Activated naive CD8-positive, alpha-beta T cell treated with anti-CD3 and anti-CD28 coated beads for 36 hours (primary cell): ENCODE measurements at places on chromosomes 2 and 18. TPM values are rescaled to one million over a fixed set of nuclear protein-coding genes. Genes with fewer than 3 reads are reported as not detected.

Gene THADA
- 34.5 TPM for total RNA-seq

DNA sequence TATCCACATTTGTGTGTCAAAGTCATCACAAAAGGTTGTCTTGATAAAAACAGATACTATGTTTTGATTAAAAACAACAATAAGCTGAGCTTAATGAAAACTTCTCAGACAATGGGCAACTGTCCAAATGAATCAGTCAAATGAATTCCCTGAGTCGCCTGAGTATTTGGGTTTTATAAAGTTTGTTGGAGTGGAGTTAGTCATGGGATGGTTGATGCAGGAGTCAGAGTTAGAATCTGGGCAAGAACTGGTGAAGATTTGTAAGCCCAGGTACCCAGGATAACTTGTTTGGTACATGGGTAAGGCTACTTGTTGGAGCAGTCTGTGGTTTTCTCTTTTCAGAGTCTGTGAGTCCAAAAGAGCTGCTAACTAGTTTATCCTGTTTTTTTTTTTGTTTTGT is 34.4 kb upstream of the RAPGEF4 start:
- peaks cover 22% of the 10 kb centered on the region for H3K4me1 ChIP-seq
- H3K4me3 ChIP-seq = no peak overlapping the region
- no peaks in the 10 kb centered on the region for H3K36me3 ChIP-seq

- no peaks in the 10 kb centered on the region for H3K27me3 ChIP-seq
- H3K4me1 ChIP-seq = no peaks in the 10 kb centered on the region
- DNase-seq = no peak
- H3K4me3 ChIP-seq = no peak overlapping the region
- H3K36me3 ChIP-seq = no peaks in the 10 kb centered on the region
These were observed 73.1 kb upstream of the PID1 start for GRCh38 chr2:229344151-229344551.

Gene DLGAP1
- total RNA-seq = not detected

Gene BOLL
- total RNA-seq = not detected

DNA sequence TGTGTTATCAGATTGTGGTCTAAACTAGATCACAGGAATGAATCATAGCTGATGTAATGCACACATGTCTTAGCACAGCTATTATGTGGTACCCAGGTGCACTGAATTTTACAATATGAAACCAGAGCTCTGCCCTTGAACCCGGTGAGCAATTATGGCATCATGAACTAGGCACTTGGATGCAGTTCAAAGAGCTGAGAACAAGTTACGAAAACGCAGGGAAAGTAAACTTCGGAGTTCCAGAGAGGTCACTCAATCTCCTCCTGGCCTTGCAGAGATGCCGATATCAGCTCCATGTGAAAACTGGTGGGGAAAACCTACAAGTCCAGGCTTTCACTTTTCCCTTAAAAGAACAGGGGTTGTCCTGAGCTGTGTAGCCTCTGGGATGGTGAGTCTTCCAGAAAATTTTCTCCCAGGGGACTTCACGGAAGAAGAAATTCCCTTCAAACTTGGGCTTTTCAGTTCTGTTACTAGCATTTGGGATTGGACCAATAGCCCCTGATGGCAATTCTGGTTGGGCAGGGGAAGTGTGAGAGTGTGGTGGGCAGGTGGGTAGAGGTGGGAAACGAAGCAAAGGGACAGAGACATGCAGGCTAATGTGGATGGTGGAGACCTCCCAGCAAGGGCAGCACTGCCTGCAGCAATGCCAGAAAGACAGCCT is 71.1 kb upstream of the SH3BP4 start:
- no peaks in the 10 kb centered on the region for H3K36me3 ChIP-seq
- H3K27ac ChIP-seq = no peak overlapping the region
- no peak for DNase-seq
- H3K4me3 ChIP-seq = no peak overlapping the region
- H3K4me1 ChIP-seq = no peaks in the 10 kb centered on the region
- peaks cover 11% of the 10 kb centered on the region for H3K27me3 ChIP-seq

- H3K4me3 ChIP-seq = no peak overlapping the region
- H3K27ac ChIP-seq = no peak overlapping the region
- H3K27me3 ChIP-seq = no peaks in the 10 kb centered on the region
- peaks cover 26% of the 10 kb centered on the region for H3K36me3 ChIP-seq
- no peak for DNase-seq
These were observed 3.7 kb downstream of the D2HGDH start for GRCh38 chr2:241738040-241738686.

Gene CTIF
- 2.3 TPM for total RNA-seq

DNA sequence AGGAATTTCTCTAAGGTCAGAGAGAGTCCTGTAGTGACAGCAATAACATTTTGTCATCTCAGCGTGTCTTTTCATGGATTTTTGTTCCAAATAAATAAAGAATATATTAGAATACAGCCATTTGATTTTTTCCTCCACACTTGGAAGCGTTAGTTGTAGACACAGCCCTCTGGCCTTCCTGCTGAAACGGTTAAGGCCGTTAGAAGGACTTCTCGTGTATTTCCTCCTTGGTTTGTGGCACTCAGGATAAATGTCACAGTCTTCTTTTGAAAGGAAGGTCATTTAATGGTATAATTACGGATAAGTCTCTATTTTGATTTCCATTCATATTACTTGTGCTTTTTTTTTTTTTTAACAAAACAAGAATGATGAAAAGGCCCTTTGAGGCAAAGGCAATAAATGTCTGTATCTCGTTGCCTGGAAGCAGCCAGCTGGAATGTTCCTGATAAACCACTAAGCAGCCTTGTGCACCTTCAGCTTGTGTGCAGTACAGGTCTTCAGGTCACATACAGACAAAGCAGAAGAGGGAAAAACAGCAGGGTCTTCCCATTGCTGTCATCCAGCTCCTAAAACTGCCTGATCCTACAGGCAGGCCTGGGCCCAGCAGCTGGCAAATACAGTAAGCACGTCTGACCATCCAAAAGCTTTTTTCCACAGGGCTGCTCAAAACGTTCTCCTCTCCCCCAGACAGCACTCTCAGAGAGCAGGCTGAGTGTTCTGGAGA is 14.4 kb downstream of the EFR3B start:
- no peak overlapping the region for H3K27ac ChIP-seq
- no peak overlapping the region for H3K4me3 ChIP-seq
- no peak for DNase-seq
- H3K4me1 ChIP-seq = no peaks in the 10 kb centered on the region

GRCh38 chr2:3379647-3380534 is at the start of gene TRAPPC12:
Gene TRAPPC12, plus strand, starts transcription at chr2:3379694. Its CDS starts 7,930 bp downstream, at chr2:3387624.
- peak within 1 kb of the TSS; percentile 98 for H3K27ac ChIP-seq
- H3K27me3 ChIP-seq = no peaks in the 10 kb centered on the region
- peaks cover 12% of the 10 kb centered on the region for H3K36me3 ChIP-seq

Gene PROKR1
- total RNA-seq = 0.52 TPM

DNA sequence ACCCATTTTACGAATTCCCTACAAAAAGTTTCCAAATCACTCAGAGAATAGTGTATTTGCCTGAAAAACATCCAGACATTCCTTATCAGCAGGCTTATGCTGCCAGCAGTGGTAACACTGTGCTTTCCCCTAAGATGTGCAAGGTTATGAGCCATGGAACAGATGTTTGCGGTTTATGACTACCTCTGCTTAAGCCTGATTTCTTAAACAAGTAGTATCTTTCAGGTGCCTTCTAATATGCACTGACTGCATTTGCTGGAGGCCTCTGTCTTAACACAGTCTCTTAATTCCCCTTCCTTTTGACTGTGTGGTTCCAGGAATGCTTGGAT is 54.8 kb downstream of the CDC42EP3 start:
- no peaks in the 10 kb centered on the region for H3K27me3 ChIP-seq
- DNase-seq = no peak
- H3K27ac ChIP-seq = no peak overlapping the region
- H3K36me3 ChIP-seq = no peaks in the 10 kb centered on the region

- H3K27me3 ChIP-seq = no peaks in the 10 kb centered on the region
- no peak overlapping the region for H3K27ac ChIP-seq
- no peaks in the 10 kb centered on the region for H3K36me3 ChIP-seq
- H3K4me3 ChIP-seq = no peak overlapping the region
These were observed 396.9 kb upstream of the LRATD1 start for GRCh38 chr2:14235667-14236066.

GRCh38 chr18:55504808-55505207 is 83.2 kb downstream of the TCF4 start:
- H3K4me1 ChIP-seq = peaks cover 9% of the 10 kb centered on the region
- DNase-seq = no peak
- no peaks in the 10 kb centered on the region for H3K36me3 ChIP-seq
- H3K27me3 ChIP-seq = peaks cover 4% of the 10 kb centered on the region
- H3K4me3 ChIP-seq = no peak overlapping the region
- H3K27ac ChIP-seq = no peak overlapping the region

Gene MC5R
- not detected for total RNA-seq

- DNase-seq = no peak
- no peak overlapping the region for H3K27ac ChIP-seq
- H3K4me3 ChIP-seq = no peak overlapping the region
- no peaks in the 10 kb centered on the region for H3K36me3 ChIP-seq
- H3K27me3 ChIP-seq = peaks cover 65% of the 10 kb centered on the region
These were observed 3.7 kb upstream of the SPR start for GRCh38 chr2:72883356-72883962.

GRCh38 chr18:829432-829831 is 17.4 kb upstream of the YES1 start:
- no peaks in the 10 kb centered on the region for H3K36me3 ChIP-seq
- H3K4me1 ChIP-seq = peaks cover 32% of the 10 kb centered on the region
- H3K27ac ChIP-seq = no peak overlapping the region
- peak overlapping the region; percentile 35 for H3K4me3 ChIP-seq

Gene SMIM21
- total RNA-seq = not detected

GRCh38 chr2:212357606-212358005 is 181.0 kb downstream of the ERBB4 start:
- DNase-seq = no peak
- no peak overlapping the region for H3K27ac ChIP-seq
- H3K4me1 ChIP-seq = no peaks in the 10 kb centered on the region
- H3K36me3 ChIP-seq = no peaks in the 10 kb centered on the region
- no peaks in the 10 kb centered on the region for H3K27me3 ChIP-seq

Gene RBFA
- total RNA-seq = 53.0 TPM

GRCh38 chr2:26745609-26746327 is 18.3 kb upstream of the SLC35F6 start:
- no peak overlapping the region for H3K4me3 ChIP-seq
- no peaks in the 10 kb centered on the region for H3K36me3 ChIP-seq
- no peaks in the 10 kb centered on the region for H3K27me3 ChIP-seq
- DNase-seq = peak; percentile 72

GRCh38 chr2:239058766-239059165 is 210.9 kb downstream of the TWIST2 start:
- no peak for DNase-seq
- H3K27me3 ChIP-seq = no peaks in the 10 kb centered on the region
- H3K4me3 ChIP-seq = no peak overlapping the region
- no peak overlapping the region for H3K27ac ChIP-seq
- no peaks in the 10 kb centered on the region for H3K4me1 ChIP-seq
- peaks cover 7% of the 10 kb centered on the region for H3K36me3 ChIP-seq

GRCh38 chr2:184611361-184612085 is 13.2 kb downstream of the ZNF804A start:
- H3K4me1 ChIP-seq = no peaks in the 10 kb centered on the region
- H3K36me3 ChIP-seq = no peaks in the 10 kb centered on the region
- H3K4me3 ChIP-seq = no peak overlapping the region
- H3K27ac ChIP-seq = no peak overlapping the region

GRCh38 chr2:238462782-238463396 is 36.2 kb downstream of the ASB1 start:
- H3K4me1 ChIP-seq = peaks cover 4% of the 10 kb centered on the region
- H3K27me3 ChIP-seq = no peaks in the 10 kb centered on the region
- H3K27ac ChIP-seq = no peak overlapping the region
- no peaks in the 10 kb centered on the region for H3K36me3 ChIP-seq

- peaks cover 91% of the 10 kb centered on the region for H3K4me1 ChIP-seq
- peak overlapping the region; percentile 33 for H3K4me3 ChIP-seq
These were observed 9.8 kb downstream of the ARHGAP25 start for GRCh38 chr2:68744366-68744912.

GRCh38 chr2:15766303-15766861 is 174.0 kb upstream of the MYCN start:
- H3K4me1 ChIP-seq = no peaks in the 10 kb centered on the region
- no peaks in the 10 kb centered on the region for H3K36me3 ChIP-seq
- H3K27me3 ChIP-seq = no peaks in the 10 kb centered on the region
- H3K4me3 ChIP-seq = no peak overlapping the region
- no peak overlapping the region for H3K27ac ChIP-seq

DNA sequence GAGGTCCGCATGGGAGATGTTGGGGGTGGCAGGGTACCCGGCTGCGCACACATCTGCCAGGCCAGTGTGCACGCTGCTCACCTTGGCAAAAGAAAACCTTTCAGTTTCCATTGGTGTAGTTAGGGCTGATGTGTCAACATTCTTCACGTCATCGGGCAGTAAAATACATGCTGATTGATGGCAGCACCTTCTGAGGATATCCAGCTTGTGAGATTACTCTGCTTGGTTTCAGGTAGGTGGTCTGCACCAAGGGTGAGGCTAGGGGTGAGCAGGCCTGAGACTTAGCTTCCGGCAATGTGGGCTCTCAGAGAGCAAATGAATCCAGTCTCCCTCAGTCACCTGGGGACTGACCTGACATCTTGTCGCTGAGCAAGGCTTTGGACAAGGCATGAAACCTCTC is 19.3 kb upstream of the ACKR3 start:
- no peaks in the 10 kb centered on the region for H3K27me3 ChIP-seq
- H3K4me3 ChIP-seq = no peak overlapping the region
- peaks cover 89% of the 10 kb centered on the region for H3K4me1 ChIP-seq
- H3K27ac ChIP-seq = peak overlapping the region; percentile 43
- no peak for DNase-seq
- peaks cover 30% of the 10 kb centered on the region for H3K36me3 ChIP-seq

Gene ASIC4
- not detected for total RNA-seq

- no peaks in the 10 kb centered on the region for H3K36me3 ChIP-seq
- no peak for DNase-seq
- H3K4me1 ChIP-seq = no peaks in the 10 kb centered on the region
- H3K4me3 ChIP-seq = no peak overlapping the region
These were observed 144.6 kb upstream of the SETBP1 start for GRCh38 chr18:44536046-44536445.

DNA sequence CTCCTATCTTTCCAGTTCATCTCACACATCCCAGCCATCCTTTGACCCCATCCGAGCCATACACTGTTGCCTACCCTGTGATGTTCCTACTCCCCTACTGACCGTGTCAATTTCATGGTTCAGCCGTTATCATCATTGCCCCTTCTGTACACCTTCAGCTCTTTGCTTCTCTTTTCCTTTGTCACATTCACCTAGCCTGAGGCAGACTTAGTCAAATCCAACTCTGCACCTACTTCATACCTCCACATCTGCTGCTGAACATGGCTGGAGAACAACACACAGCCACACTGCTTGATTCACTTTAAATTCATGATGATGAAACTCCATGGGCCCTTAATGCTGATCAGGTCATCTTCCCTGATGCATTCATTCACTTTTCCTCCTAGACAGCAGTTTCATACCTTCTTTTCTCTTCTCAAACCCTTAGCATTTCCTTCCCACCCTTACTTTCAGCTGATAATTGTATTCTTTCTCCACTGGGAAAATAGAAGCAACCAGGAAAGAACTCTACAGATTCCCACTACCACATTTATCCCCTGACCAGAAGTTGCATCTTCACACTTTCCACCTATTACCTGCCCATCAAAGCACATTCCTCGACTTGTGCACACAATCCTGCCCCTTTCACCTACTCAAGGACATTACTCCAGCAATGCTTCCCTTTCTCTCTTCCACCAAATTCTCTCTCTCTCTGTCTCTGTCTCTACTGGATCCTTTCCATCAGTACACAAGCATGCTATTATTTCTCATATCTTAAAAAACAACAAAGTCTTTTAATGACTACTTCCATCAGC is 59.6 kb downstream of the PKDCC start:
- DNase-seq = no peak
- H3K4me3 ChIP-seq = no peak overlapping the region
- H3K36me3 ChIP-seq = no peaks in the 10 kb centered on the region
- H3K4me1 ChIP-seq = peaks cover 15% of the 10 kb centered on the region

Gene C2orf15
- total RNA-seq = 1.3 TPM

Gene TRIM54
- 0.24 TPM for total RNA-seq

Gene CD8A
- total RNA-seq = 357 TPM
